ENCODE measurements at places on chromosomes 13 and 19.

DNA sequence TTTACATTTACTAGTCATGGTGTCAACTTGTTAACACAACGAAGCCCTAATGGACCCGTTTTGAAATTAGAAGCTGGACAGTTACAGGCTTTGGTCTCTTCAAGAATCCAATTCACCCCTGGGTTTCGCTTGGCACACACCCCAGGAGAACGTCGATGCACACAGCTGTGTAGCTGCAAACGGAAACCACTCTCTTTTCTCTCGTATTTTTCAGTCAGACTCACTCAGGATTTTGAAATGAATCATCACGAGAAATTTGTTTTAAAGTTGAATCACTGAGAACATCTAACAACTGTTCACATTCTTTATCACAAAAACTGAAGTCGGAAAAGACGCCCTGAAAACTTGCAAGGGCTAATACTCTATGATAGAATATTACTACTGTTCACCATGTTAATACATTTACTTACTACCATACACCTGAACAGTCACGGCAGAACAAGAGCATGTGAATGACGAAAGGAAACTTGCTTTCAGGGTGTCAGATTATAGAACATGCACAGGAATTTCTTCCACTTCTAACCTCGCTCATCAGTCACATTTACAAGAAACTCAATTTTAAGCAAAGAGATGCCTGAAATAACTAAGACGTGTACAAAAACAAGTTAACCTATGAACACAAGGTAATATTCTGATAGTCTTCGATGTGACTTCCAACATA lies 4.7 kb downstream of the PNMA8A start:
- DNase-seq = no peak

- DNase-seq = no peak
Observed at GRCh38 chr19:48560095-48560530, 8.1 kb downstream of the SULT2B1 start.

DNA sequence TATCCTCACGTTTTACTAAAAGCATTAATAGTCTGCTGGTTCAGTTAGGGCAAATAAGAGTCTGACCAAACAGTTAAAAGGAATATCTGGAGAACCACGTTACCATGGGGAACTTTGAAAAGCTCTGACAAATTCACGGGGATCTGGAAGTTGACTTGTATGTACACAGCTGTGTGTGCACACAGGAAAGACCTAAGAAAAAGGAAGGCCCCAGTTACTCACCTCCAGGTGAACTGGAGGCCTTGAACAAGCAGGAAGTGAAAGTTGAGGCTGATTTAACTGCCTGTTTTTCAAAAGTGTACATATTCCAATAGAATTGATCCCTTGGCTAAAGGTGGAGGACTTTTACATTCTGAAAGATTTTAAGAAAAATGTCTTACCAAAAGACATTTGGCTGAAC lies 1891.6 kb upstream of the PCDH20 start:
- no peak for DNase-seq

DNA sequence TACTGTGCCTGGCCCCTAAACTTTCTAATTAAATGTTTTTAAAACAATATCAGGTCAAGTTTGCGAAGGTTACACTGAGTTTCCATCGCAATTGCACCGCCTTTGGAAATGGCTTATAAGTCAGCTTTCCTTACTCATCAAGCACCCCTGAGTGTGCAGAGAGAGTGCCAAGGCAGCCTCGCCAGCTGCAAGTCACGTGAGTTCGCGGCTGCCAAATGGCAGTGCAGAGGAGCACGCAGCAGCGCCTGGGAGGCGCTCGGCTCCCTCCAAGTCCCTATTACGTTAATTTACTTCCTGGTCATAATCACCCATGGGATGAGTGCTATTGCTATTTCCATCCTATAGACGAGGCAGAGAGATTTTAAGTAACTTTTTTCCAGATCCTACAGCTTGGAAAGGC lies 319.6 kb downstream of the TEX29 start:
- no peak for DNase-seq

DNA sequence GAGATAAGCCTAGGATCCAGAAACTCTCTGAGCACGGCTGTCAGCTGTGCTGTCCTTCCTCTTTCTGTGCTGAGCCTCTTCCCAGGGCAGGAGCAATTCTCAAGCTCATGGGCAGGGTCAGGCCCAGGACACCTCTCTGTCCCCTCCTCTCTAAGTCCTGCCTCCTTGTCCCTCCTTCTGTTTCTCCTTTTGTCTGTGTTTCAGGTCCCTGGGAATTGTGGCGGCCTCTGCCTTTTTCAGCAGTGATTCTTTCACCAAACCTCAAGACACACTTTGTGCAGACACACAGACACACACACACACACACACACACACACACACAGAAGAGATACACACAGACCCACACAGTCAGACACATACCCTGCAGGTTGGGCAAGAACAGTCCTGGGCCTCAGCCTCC lies at the start of gene PSG1:
Gene PSG1 (minus strand): TSS at position 101 of the 400 bp plus-strand sequence. CDS start 132 bp downstream, outside the sequence.
- DNase-seq = no peak

GRCh38 chr19:33064792-33065550 lies at the start of gene RHPN2:
Gene RHPN2, minus strand, starts transcription at chr19:33064888. Its CDS starts 36 bp downstream, at chr19:33064852.
- DNase-seq = peak; percentile 77

- DNase-seq = no peak
Observed at GRCh38 chr19:2665103-2665502, 37.4 kb downstream of the GNG7 start.

- no peak for DNase-seq
Observed at GRCh38 chr19:15169541-15170285, 31.1 kb downstream of the NOTCH3 start.

GRCh38 chr19:35596366-35596999 lies 10.5 kb downstream of the PMIS2 start:
- no peak for DNase-seq

DNA sequence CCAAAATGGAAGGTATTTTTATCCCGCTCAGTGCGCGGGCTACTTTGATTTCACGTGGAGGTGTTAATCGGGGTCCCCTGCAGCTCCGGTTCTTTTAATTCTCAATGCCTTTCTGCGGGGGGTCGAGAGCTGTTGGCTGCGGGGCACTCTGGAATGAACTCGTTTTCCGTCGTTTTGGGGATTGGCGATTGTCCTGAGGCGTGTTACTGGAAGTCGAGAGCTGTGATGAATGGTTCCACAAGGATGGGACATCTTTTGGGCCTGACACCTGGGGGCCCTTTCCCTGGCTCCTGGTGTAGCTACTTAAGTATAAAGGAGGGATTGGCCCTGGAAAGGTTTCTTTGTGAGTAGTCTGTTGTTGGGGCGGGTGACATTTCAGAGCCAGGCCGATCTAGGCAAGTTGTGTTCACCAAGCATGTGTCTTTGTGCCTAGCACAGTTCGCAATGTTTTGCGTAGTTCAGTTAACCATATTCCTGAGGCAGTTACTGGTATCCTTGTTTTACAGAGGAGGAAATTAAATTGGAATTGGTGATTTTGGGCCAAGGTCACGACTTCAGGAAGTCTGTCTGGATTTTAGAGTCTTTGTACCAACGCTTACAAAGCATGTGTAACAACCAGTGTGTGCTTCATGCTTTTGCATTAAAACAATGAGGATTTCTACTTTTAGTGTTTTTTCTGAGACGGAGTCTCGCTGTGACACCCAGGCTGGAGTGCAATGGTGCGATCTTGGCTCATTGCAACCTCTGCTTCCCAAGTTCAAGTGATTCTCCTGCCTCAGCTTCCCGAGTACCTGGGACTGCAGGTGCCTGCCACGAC lies 846 bp downstream of the RPL13A start:
- DNase-seq = no peak

GRCh38 chr13:91200486-91200885 lies 147.0 kb upstream of the MIR17HG start:
- no peak for DNase-seq

DNA sequence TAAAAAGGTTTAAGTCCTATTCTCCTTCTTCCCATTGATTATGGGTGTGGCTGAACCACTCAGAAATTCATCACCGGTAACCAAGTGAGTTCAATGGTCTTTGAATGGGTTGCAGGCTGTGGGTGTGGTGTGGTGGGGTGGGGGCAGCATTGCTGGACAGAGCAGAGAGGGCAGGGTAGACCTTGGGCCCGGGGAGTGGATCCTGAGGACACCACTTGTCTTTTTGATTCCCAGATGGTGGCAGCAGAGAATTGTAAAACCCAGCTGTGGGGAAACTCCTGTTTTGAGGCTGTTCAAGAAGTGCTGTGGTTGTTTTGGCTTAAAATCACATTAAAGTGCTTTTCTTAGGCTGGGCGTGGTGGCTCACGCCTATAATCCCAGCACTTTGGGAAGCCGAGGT lies 45.8 kb upstream of the RGCC start:
- peak; percentile 23 for DNase-seq

DNA sequence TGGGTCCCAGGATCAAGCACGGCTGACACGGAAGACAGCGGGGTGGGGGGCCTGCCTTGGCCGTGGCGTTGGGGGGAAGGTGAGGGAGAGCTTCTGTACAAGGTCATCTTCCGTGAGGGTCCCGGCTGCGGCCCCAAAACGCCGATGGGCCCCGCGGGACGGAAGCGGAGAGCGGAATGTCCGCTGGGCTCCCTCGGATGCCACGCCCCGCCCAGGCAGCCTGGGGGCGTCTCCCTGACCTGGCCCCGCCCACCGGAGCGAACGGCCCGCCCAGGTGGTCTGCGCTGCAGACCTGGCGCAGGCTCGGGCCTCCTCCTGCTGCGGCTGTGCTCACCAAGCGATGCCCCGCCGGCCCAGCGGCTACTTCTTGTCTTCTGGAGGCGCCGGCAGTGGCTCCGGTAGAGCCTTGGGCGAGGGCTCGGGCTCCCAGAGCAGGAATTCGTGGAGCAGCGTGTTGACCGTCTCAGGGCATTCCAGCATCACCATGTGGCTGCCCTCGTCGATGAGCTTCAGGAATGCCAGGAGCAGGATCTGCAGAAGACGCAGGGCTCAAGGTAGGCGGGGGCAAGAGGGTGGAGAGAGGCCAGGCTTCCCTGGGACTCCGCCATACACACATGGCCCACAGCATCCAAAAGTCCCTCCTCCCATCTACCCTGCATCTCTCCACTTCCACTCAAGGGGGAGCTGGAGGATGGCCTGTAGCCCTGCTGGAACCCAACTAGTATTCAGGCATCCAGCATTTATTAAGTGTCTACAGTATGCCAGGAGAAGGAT lies 10.7 kb downstream of the ABHD8 start:
- DNase-seq = peak; percentile 84

Data from frontal cortex (tissue), 4 donors.